Fibroblast of skin of back (primary cell): ENCODE measurements at places on chromosomes 4 and X.

DNA sequence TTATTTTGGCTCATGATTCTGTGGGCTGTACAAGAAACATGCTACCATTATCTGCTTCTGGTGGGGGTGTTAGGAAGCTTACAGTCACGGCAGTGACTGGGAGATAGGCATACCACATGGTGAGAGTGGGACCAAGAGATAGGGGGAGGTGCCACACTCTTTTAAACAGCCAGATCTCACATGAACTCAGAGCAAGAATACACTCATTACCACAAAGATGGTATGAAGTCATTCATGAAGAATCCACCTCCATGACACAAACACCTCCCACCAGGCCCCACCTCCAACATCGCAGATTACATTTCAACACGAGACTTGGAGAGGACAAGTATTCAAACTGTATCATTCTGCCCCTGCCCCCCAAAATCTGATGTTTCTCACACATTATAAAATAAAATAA lies 2396.7 kb downstream of the PCDH7 start:
- DNase-seq = peak; percentile 27

GRCh38 chr4:38209654-38210053 lies 249.5 kb downstream of the PTTG2 start:
- no peak for DNase-seq

- peak; percentile 34 for DNase-seq
Observed at GRCh38 chr4:94455081-94455480, 3.3 kb downstream of the PDLIM5 start.

GRCh38 chr4:163967263-163967662 lies 472.8 kb downstream of the TMA16 start:
- DNase-seq = no peak

DNA sequence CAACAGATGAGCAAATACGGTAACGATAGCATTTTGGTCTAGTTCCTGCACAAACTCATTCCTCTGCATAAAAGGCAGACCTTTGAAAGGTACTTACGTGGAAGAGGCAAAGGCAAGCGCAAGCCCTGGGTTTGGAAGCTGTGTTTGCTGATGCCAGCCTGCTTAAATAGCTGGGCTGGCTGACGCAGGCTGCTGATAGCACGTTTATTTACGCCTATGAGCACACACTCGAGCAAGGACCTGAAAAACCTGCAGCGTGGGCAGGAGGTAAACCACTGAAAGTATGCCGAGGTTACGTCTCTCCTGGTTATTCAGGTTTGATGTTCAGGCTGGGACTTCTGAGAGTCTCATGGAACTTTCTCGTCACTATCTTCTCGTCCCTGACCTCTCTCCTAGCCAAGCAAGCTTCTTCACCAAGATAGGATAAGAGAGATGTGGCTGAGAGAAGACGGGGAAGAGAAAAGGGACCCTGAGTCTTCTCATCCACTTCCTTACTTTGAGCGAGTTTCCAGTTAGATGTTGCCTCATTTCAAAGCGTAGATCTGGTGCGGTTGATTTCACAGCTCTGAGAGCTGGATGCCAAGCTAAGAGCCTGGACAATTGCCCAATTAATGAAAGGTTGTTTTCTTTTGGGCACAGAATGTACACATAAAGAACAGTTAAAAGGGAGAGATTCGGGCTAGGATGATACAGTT lies at the start of gene HOPX:
Gene HOPX (minus strand): TSS at position 139 of the 695 bp plus-strand sequence. CDS start 23,480 bp downstream, outside the sequence.
- no peak for DNase-seq

DNA sequence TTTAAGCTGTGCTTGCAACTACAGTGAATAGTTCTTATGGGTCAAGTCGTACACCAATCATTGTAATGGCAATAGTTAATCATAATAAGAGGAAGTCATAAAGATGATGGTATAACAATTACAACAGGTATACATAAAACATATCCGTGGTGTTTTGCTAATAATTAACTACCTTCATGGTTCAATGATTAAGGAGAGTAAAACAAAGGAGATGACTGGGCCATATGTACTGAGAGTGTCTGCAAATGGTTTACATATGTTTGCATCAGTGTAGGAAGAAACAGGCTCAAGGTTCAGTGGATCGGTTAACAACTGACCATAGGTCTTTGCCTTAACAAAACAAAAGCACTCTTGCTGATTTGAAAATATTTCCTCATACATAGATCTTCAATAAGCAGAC lies 253.0 kb downstream of the COX7B2 start:
- no peak for DNase-seq

GRCh38 chrX:111868726-111869638 lies 7.0 kb upstream of the TRPC5OS start:
- DNase-seq = no peak

- DNase-seq = no peak
Observed at GRCh38 chrX:47651043-47651905, 911 bp upstream of the ELK1 start.
